ENCODE measurements at places on chromosomes 13 and 19. TPM values are rescaled to one million over a fixed set of nuclear protein-coding genes. Genes with fewer than 3 reads are reported as not detected.

CD79A gene
- 0.59 TPM for total RNA-seq

ERICH6B gene
- not detected for total RNA-seq

ZNF565 gene
- 4.9 TPM for total RNA-seq

CGB2 gene
- total RNA-seq = not detected

- no peaks in the 10 kb centered on the region for H3K4me1 ChIP-seq
- no peak for DNase-seq
- H3K4me3 ChIP-seq = no peak overlapping the region
- H3K27ac ChIP-seq = no peak overlapping the region
- no peaks in the 10 kb centered on the region for H3K36me3 ChIP-seq
Measured at GRCh38 chr19:54654447-54655321, 8.1 kb upstream of the LILRB4 start.

DNA sequence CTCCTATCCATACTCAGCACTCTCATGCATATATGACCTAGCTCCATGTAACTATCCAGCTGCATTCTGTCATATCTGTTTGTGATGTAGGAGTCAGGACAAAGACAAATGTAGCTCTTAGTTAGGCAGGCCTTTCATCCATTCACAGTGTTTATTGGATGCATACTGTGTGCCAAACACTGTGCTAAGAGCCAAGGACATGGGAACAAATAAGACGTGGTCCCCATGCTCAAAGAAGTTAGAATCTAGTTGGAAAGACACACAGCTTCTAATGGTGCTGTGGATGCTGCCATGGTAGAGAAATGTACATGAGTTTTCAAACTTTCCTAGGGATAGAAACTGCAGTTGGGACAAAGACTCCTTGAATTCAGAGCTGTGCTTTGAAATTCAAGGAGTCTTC is 31.7 kb upstream of the IL17D start:
- H3K27me3 ChIP-seq = no peaks in the 10 kb centered on the region
- no peak for DNase-seq
- no peak overlapping the region for H3K4me3 ChIP-seq
- no peaks in the 10 kb centered on the region for H3K36me3 ChIP-seq
- no peaks in the 10 kb centered on the region for H3K4me1 ChIP-seq
- no peak overlapping the region for H3K27ac ChIP-seq

DNA sequence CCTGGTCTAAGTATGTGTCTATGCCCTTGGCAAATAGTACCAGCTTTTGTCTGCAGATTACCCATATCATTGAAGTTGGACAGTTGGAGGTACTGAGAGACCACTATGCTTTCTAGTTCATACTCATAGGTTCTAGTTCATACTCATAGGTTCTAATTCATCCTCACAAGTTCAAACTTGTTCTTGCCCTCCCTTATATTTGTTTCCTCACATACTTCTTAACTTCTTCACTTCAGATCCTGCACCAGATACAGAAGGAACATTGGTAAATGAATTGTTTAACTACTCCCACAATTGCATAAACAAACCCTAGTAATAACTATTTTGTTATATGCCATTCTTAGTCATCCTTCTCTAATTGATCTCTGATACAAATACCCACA is 172.2 kb downstream of the SLITRK1 start:
- no peaks in the 10 kb centered on the region for H3K27me3 ChIP-seq
- H3K4me1 ChIP-seq = no peaks in the 10 kb centered on the region
- no peak overlapping the region for H3K27ac ChIP-seq
- DNase-seq = no peak
- no peaks in the 10 kb centered on the region for H3K36me3 ChIP-seq
- H3K4me3 ChIP-seq = no peak overlapping the region

DNA sequence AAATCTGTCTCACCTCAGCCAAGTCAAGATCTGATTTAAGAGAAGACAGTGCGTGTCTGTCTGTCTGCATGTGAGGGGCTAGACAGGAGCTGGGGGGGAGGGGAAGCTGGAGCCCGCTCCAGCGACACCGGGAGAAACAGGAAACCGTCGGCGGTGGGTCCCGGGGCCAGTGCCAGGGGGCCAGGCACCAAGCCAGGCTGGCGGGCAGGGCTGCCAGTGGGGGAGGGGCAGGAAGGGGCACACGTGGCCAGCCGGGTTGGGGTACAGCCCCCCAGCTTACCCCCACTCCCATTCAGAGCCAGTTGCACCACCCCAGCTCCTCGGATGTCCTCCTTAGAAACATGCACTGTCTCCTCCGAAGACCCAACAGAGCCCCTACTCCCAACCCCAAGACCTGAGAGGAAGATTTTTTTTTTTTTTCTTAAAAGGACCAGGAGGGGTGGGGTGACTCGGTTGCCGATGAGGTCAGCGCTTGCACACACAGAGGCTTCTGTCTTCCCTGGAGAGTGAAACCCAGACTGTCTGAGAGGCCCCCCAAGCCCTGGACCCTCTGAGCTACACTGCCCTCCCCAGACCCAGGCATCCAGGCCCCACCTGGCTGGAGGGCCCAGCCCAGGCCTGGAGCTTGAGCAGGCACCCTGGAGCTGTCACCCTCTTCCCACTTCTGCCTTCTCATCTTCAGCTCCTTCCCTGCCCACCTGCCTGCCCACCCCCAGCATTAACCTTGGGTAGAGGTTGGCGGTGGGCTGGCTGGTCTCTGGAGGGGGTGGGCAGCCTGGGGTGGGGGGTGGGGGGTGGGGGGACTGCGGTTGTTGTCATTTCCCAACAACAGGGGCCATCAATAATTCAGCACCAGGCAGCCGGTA is 4.0 kb downstream of the ERF start:
- DNase-seq = no peak
- peak overlapping the region; percentile 57 for H3K27ac ChIP-seq
- H3K27me3 ChIP-seq = no peaks in the 10 kb centered on the region
- H3K4me1 ChIP-seq = peaks cover 36% of the 10 kb centered on the region
- no peaks in the 10 kb centered on the region for H3K36me3 ChIP-seq
- H3K4me3 ChIP-seq = peak overlapping the region; percentile 2

DNA sequence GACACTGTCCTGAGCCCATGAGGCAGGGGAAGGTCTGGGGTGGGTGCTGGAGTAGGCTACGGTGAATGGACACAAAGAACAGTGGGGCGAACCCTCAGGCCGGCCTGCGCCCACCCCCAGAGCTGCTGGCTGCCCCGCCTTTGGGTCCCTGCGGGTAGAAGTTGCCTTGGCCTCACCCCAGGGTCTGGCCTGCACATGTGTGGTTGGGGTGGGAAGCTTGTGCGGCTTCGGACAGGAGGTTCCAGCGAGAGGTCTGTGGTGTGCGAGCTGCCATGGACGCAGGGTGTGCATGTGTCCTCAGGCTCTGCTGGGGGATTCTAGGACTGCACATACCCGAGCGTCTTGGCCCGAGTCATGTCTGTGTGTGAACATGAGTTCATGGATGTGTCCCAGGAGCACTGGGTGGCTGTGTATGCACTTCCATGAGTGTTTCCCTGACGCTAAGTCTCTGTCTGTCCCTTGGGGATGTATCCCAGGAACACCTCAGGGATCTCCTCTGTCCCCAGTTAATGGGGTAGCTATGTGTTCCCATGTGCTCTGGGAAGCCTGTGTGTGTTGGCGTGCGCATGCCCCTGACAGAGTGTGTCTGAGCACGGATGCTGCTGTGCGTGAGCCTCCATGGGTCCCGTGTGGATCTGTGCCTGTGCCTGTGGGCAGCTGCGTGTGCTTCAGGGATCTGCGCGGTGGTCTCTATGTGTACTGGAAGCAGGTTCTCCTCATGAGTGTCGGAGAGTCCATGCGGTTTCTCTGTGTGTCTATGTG is 20.8 kb upstream of the POU2F2 start:
- no peaks in the 10 kb centered on the region for H3K27me3 ChIP-seq
- no peaks in the 10 kb centered on the region for H3K36me3 ChIP-seq
- H3K27ac ChIP-seq = no peak overlapping the region
- H3K4me1 ChIP-seq = no peaks in the 10 kb centered on the region
- no peak overlapping the region for H3K4me3 ChIP-seq
- DNase-seq = no peak

DNA sequence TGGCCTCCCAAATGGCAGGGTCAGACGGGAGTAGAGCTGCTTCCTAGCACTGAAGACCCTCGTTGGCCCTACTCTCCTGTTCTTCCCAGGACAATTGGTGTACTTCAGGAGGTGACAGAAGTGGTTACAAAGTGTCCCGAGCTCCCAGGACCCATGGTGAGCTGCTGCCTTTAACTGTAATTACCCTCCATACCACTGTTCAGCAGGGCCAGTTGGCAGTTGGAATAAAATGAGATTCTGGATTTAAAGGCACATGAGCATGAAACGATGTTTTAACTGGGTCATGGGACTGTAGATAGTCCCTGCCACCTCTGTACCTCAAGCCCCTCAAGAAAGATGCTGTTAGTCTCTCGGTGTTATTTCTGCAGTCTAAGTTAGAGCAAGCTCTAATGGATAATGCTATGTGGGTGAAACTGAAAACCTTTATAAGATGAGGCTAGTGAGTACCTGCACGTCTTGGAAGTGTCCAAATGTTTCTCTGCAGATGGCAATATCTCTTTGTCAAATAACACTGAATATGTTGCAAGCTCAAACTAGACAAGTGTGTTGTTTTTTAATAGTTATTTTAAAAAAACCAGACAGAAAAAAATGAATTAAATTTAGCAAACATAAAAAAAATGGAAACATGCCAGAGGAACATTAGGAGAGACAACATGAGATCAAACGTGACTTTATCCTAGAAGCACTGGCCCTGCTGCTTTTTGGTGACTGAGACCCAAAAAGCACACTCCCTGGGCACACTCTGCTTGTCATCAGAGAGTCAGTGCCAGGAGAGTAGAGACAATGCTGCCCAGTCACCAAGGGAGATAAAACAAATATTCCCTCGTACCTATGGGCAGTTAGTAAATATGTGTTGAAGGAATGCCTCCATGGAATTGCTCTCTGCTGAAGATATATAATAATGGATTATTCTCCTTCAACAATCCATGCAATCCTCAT is 266.3 kb downstream of the LMO7 start:
- no peak overlapping the region for H3K4me3 ChIP-seq

DNA sequence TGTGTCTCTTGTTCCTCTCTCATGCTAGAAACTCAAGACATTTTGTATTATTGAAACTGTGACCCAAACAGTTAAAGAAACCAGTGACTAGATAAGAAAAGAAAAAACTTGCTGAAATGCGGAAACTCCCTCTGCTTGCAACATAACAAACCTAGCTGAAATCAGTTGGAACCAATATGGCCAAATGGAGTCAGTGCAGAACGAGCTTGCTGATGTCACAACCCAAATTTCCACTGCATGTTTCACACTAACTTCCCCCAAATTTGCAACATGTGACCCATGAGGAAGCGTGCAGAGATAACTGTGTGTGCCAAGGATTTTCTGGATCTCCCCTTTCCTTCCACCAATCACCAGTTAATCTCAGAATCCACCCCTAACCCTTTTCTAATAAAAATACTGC is 208.0 kb downstream of the DLEU7 start:
- no peak overlapping the region for H3K27ac ChIP-seq
- H3K4me3 ChIP-seq = no peak overlapping the region
- no peaks in the 10 kb centered on the region for H3K36me3 ChIP-seq
- H3K27me3 ChIP-seq = no peaks in the 10 kb centered on the region
- H3K4me1 ChIP-seq = no peaks in the 10 kb centered on the region

DNA sequence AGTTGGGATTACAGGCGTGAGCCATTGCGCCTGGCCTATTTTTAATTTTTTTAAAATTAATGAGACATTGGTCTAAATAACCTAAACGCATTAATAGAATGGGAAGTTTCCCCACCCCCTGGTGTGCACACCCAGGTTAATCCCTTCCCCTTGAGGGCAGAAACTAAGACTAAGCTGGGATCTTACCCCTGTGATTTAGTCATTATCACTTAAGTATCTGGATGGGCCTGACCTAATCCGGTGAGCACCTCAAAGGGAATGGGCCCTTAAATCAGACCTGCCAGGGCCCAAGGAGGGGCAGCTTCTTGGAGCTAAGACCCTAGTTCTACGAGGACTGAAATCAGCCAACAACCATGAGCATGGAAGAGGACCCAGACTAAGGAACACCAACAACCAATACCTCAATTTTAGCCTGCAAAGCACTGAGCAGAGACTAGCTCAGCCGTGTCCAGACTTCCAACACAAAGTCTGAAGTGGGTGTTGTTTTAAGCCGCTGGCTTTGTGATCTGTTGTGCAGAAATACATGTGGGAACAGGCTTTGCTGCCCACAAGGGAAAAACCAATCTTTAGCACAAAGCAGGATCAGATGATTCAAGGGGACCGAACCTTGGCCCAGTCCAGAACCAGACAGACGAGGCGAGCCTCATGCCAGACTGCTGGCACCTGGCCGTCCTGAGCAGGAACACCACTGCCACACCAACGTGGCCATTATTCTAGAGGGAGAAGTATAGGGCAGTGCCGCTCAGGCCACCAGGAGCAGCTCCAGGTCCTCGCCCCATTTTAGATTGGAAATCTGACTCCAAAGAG is 7.1 kb downstream of the UBE2S start:
- H3K27ac ChIP-seq = no peak overlapping the region
- peaks cover 19% of the 10 kb centered on the region for H3K4me1 ChIP-seq
- H3K4me3 ChIP-seq = no peak overlapping the region
- H3K27me3 ChIP-seq = no peaks in the 10 kb centered on the region
- peaks cover 21% of the 10 kb centered on the region for H3K36me3 ChIP-seq

- H3K4me3 ChIP-seq = no peak overlapping the region
- H3K4me1 ChIP-seq = no peaks in the 10 kb centered on the region
- no peak overlapping the region for H3K27ac ChIP-seq
- H3K36me3 ChIP-seq = no peaks in the 10 kb centered on the region
- no peak for DNase-seq
Measured at GRCh38 chr13:42656161-42656560, 82.2 kb downstream of the TNFSF11 start.

DNA sequence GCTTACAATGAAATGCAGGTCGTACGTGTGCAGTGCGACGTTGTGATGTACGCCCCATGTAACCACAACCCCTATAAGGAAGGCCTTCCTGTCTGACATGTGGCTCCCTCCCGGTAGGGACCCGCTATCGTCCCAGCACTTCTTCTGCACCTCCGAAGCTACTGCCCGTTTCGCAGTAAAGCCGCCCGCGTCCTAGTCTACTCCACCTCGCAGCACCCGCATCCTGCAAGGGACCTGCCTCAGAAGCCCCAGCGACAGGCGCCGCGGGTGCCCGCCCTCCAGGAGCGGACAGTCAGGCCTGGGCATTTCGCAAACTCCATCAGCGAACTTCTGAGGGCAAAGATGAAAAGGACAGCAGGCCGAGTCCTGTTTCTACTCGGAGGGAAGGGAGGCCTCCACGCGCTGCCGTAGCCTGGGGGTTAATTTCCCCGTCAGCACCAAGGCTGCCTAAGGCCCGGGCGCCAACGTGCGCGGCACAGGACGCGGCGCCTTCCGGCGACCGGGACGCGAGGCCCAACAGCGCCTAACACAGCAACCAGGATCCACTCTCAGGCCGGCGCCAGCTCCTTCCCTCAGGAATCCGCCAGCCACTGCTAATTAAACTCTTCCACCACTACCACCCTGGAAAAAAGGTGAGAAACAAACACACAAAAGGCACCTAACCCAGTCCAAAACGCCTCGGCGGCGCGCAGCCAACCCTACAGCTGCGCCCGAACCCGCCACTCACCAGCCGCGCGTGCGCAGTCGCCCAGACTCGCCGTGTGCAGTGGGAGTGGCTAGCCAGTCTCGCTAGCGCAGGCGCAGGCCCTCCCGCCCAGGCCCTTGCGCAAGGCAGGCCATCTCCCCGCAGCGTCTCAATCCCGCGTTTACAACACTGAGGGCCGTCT is at the start of gene EEF1AKMT1:
EEF1AKMT1 (minus strand) TSS at position 768 of the 887 bp plus-strand sequence. CDS start 16,363 bp downstream, outside the sequence.
- peak within 1 kb of the TSS; percentile 90 for H3K27ac ChIP-seq
- no peaks in the 10 kb centered on the region for H3K27me3 ChIP-seq
- no peaks in the 10 kb centered on the region for H3K36me3 ChIP-seq
- peak within 1 kb of the TSS; percentile 63 for H3K4me3 ChIP-seq

Data from Panc1 (cell line).